T-helper 2 cell treated with Interferon-gamma antibody and Interleukin-4, amounts not matched to agents 5 μg/mL and 100 μg/mL, for 36 hours (primary cell): ENCODE measurements at places on chromosomes 3 and 15.

- DNase-seq: no peak
These were observed 40.3 kb downstream of the CHST14 start for GRCh38 chr15:40511093-40511471.

GRCh38 chr3:178054471-178054870 lies 481.8 kb upstream of the KCNMB2 start:
- no peak for DNase-seq

DNA sequence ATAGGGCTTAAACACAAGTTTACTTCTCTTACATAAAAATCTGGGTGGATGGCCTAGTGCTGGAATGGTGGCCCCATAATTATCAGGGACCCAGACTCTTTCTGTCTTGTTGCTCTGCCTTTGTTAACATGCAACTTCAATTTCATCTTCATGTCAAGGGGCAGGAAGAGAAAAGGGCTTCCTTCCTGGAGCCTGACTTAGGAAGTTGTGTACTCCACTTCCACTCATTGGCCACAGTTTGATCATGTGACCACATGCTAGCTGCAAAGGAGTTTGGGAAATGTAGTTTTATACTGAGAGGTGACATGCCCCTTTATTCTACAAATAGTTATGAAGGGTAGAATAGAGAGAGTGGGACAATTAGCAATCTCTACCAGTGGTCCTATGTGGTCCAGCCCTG lies 39.3 kb downstream of the RHCG start:
- no peak for DNase-seq

DNA sequence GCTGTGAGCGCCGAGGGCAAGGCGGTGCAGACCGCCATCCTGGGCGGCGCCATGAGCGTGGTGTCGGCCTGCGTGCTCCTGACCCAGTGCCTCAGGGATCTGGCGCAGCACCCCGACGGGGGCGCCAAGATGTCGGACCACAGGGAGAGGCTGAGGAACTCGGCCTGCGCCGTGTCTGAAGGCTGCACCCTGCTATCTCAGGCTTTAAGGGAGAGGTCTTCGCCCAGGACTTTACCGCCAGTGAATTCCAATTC lies 2.3 kb downstream of the TLNRD1 start:
- no peak for DNase-seq

- no peak for DNase-seq
These were observed 6.1 kb upstream of the EIF2B5 start for GRCh38 chr3:184129012-184129411.

DNA sequence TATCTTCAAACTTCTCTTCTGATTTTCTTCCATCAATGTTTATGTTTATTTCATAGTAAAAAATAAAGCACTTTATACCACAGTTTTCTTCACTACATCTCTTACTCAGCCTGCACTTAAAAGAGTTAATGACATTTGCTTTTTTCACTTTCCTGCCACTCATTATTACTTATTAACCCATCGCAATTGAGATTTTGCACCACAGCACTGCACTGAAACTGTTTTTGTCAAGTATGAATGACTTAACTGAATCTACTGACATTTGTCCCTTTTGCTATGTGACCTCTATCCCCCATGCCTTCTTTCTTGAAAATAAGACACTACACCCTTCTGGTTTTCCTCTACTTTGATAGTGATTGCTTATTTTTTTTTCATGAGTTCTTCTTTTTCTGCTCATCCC lies 739.7 kb upstream of the DPPA4 start:
- no peak for DNase-seq

DNA sequence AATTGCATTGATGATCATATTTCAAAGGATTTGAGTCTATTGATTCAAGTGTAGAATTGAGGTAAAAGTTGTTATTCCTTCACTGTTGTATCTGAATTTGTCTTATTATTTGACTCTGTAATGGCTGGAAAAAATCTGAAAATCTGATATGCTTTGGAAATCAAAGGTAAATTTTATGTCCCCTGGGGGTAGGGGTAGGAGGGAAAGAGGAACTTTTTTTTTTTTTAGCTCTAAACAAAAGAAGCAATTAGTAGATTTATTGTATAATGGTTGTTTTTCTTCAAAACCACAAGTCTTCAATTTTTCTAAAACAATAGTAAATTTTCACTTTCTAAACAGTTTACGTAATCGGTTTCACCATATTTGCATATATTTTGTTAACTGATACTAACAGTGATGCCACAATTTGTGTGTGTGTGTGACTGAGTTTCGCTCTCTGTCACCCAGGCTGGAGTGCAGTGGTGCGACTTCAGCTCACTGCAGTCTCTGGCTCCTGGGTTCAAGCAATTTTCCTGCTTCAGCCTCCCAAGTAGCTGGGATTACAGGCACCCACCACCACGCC lies 91.7 kb upstream of the GOLGA6L4 start:
- no peak for DNase-seq

DNA sequence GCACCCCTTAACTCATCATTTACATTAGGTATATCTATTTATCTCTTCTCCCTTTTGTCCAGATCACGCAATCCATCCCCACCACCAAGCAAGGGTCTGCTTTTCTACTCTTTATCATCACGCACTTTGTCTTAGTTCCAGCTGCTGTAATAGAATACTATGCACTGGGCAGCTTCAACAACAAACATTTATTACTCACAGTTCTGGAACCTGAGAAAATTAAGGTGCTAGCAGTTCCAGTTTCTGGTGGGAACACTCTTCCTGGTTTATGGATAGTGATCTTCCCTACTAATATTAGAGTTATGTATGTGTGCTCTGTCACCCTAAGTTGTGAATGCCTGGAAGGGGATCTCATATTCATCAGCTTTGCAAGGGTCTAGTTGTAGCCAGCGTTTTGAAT lies 687.0 kb downstream of the NTRK3 start:
- no peak for DNase-seq

GRCh38 chr3:39531066-39531465 lies 63.6 kb downstream of the MOBP start:
- DNase-seq: no peak
